ENCODE measurements at places on chromosomes 2 and 18. TPM values are rescaled to one million over a fixed set of nuclear protein-coding genes. Genes with fewer than 3 reads are reported as not detected.

Gene MAP2
- 9.2 TPM for total RNA-seq

Gene SOX11
- total RNA-seq: not detected

Gene SERPINB4
- not detected for total RNA-seq

Gene BCL2
- 2.2 TPM for total RNA-seq

Gene SGPP2
- total RNA-seq: not detected

Gene MYOM1
- 0.18 TPM for total RNA-seq

Gene CD226
- 0.09 TPM for total RNA-seq

Gene MYL1
- total RNA-seq: not detected

Gene NOSTRIN
- total RNA-seq: 0.36 TPM

Gene SCN2A
- under 0.01 TPM for total RNA-seq

Gene ESPNL
- total RNA-seq: not detected

Gene TMEFF2
- not detected for total RNA-seq

Gene PROKR1
- total RNA-seq: not detected

Gene CPO
- not detected for total RNA-seq

Gene SCN9A
- 1.2 TPM for total RNA-seq

Gene HOXD10
- total RNA-seq: not detected

Gene NT5C1B
- total RNA-seq: not detected

Gene TTC39C
- total RNA-seq: 3.4 TPM

Gene SERPINB13
- total RNA-seq: not detected

Gene PDE1A
- total RNA-seq: under 0.01 TPM

Gene DSC2
- total RNA-seq: under 0.01 TPM

Gene NR4A2
- total RNA-seq: under 0.01 TPM

Gene RTP5
- total RNA-seq: not detected

Gene CYP1B1
- total RNA-seq: 0.18 TPM

Gene TBR1
- total RNA-seq: under 0.01 TPM

Gene SLC5A7
- not detected for total RNA-seq

Gene TMEM17
- 0.47 TPM for total RNA-seq

Gene HOXD9
- 0.09 TPM for total RNA-seq

Gene HNMT
- 1.7 TPM for total RNA-seq

Gene USP34
- total RNA-seq: 117 TPM

Gene HOXD12
- not detected for total RNA-seq

Gene INHA
- 0.19 TPM for total RNA-seq

Gene IL36B
- not detected for total RNA-seq

Gene AOX1
- 3.9 TPM for total RNA-seq

Gene UBE2F
- 42.2 TPM for total RNA-seq

Gene CFAP221
- total RNA-seq: not detected

Gene GKN1
- not detected for total RNA-seq

Gene GPR55
- not detected for total RNA-seq

Gene IL1A
- 1.8 TPM for total RNA-seq

Gene MARCHF7
- 71.7 TPM for total RNA-seq

Gene MOGAT1
- total RNA-seq: not detected

Gene ADAM17
- total RNA-seq: 53.0 TPM

Gene MC4R
- total RNA-seq: not detected

Gene HMSD
- not detected for total RNA-seq

Gene HDHD2
- total RNA-seq: 15.7 TPM

Gene IL18RAP
- total RNA-seq: not detected

Gene PID1
- total RNA-seq: 2.2 TPM

Gene KCNG3
- not detected for total RNA-seq

Gene NEB
- total RNA-seq: 0.45 TPM

Gene SP140L
- 13.3 TPM for total RNA-seq

Gene RHBDD1
- 21.0 TPM for total RNA-seq

Gene PLEK
- total RNA-seq: 0.09 TPM

Gene EHD3
- 5.9 TPM for total RNA-seq

Data from endothelial cell of coronary artery (primary cell).